ENCODE measurements at places on chromosomes 5 and 9.

DNA sequence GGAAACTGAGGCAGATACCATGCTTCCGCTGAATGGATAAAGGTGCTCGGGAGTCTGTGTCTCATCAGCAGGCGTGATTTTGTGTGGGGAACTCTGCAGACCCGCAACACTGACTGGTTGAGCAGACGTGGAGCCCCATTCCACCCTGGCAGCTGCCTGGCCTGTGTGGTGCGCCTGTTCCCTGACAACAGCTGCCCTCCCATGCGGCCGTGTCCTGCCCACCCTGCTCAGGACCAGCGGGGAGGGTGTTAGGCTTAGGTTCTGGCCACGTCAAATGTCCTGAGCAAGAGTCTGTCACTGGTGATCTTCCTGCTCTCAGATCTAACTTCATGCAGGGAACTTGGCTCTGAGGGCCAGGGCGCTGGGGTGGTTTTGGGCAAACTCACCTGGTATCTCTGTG is 417.7 kb upstream of the IRX4 start:
- no peak for DNase-seq

- DNase-seq, result no peak
Measured at GRCh38 chr5:147388184-147389108, 121.4 kb downstream of the DPYSL3 start.

- DNase-seq, result no peak
Measured at GRCh38 chr9:124180557-124180956, 77.2 kb upstream of the NEK6 start.

DNA sequence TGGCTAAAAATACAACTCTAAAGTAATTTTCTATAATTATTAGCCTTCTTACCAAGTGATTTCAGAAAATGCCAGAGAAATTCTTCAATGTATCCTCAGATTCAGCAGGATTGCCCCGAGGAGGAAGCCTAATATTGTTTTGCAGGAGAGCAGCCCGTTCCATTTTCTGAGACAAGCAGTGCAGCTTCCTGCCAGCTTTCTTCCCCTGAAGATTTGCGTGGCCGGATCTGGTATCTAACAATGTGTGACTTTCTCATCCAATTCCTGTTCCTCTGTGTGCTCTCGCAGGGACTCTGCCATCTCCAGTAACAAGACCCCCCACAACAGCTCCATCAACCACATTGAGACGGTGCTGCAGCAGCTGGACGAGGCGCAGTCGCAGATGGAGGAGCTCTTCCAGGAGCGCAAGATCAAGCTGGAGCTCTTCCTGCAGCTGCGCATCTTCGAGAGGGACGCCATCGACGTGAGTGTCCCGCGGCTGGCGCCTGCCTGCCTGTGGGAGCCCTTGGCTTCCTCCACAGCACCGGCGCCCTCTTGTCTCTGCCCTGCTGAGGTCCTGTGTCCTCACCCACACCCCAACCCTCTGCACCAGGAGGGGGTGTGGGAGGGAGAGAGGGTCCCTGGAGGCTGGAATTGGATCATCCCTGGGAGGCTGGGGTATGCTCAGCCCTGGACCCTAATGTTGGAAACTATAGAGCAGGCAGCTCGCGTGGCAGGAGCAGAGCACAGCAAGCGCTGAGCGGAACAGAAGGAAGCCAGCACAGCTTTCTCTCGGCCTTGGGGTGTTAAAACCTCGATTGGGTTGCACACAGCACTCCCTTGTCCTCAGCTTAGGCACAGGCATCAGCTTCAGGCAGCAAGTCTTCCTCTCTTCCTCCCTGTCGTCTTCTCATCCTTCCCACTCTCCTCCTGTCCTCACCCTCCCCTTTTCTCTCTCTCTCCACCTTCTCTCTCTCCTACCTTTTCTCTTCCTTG is 216.2 kb downstream of the TRIO start:
- no peak for DNase-seq

Measured in T-cell (primary cell).